Stomach (tissue), 19 donors: ENCODE measurements at places on chromosomes 2 and 18. TPM values are rescaled to one million over a fixed set of nuclear protein-coding genes. Genes with fewer than 3 reads are reported as not detected.

XIRP2 gene
- 0.18 TPM for total RNA-seq

CD8B gene
- 3.3 TPM for total RNA-seq

LRP2 gene
- total RNA-seq: 0.89 TPM

ZNF385B gene
- total RNA-seq: 41.4 TPM

FAM237A gene
- total RNA-seq: not detected

ZNF512 gene
- 8.4 TPM for total RNA-seq

RSAD2 gene
- 0.45 TPM for total RNA-seq

SEMA4C gene
- 20.1 TPM for total RNA-seq

TMEM198 gene
- 7.5 TPM for total RNA-seq

RTP5 gene
- total RNA-seq: not detected

NCKAP5 gene
- 8.0 TPM for total RNA-seq

PRPF40A gene
- 185 TPM for total RNA-seq

CCDC121 gene
- total RNA-seq: 0.87 TPM

DSG1 gene
- 1.8 TPM for total RNA-seq

ZAP70 gene
- total RNA-seq: 19.2 TPM

DUSP2 gene
- total RNA-seq: 8.1 TPM

SCYGR4 gene
- not detected for total RNA-seq

CMPK2 gene
- total RNA-seq: 8.3 TPM

ANTXR1 gene
- 11.0 TPM for total RNA-seq
